Fibroblast of skin of left quadriceps (primary cell): ENCODE measurements at places on chromosomes 4 and X.

DNA sequence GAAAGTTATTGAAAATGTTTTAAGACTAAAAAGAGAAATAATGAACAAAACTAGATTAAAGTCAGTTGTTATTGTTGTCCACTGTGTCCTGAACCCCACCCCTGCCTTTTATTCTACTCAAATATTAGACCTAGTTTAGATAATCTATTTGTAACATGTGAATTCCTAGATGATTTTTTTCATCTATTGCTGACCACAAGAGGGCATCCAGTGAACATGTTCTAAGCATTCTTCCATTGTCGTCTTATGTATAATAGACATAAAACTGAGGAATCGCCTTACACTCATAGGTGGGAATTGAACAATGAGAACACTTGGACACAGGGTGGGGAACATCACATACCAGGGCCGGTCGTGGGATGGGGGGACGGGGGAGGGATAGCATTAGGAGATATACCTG, 36.4 kb upstream of the HPRT1 start:
- DNase-seq: peak; percentile 6

DNA sequence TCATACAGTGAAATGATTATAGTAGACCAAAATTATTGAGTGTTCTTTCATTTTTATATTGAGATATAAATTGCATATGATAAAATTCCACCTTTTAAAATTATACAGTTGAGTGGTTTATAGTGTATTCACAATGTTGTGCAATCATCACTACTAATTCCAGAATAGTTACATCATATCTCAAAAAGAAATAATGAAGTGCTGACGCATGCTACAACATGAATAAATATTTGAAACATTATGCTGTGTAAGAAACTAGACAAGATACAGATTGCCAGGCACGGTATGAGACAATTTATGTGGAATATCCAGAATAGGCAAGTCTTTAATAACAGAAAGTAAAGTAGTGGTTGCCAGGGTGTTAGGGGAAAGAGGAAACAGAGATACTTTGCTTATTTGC, 871.7 kb downstream of the FAM133A start:
- DNase-seq: no peak

DNA sequence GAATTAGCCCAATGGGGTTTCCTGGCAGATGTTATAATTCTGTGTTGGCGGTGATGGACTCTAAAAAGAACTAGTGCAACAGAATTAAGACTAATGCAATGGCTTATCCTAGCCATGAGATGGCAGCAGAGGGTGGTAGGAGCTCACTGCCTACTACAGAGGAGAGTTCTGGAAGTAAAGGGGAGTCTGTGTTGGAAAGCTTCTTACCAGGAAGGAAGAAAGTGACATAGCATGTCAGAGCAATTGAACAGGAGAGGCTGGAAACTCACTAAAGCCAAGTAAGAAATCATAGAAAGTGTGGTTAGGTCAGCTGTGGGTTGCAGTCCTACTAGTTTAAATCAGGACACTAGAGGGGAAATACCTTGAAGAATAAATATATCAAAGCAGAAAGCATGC, 6.3 kb upstream of the TRPC5OS start:
- DNase-seq: peak; percentile 15

GRCh38 chr4:7132730-7133582, 59.4 kb upstream of the SORCS2 start:
- no peak for DNase-seq

DNA sequence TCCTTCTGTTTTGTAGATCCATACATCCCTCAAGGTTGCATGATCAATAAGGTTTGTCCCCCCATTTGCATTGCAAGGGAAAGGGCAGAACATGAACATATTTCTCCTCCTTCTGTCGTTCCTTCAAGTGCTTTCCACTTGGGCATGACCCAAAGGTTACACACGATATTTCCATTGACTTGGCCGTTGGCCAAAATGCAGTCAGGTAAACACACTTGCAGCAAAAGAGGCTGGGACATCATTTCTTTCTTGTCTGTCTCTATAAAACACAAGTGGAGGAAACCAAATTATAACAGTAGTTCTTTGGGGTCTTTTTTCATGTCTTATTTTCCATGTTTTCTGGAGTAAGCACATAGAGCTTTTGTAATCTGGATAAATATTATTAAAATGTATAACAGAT, 156.1 kb downstream of the FRAS1 start:
- DNase-seq: no peak

DNA sequence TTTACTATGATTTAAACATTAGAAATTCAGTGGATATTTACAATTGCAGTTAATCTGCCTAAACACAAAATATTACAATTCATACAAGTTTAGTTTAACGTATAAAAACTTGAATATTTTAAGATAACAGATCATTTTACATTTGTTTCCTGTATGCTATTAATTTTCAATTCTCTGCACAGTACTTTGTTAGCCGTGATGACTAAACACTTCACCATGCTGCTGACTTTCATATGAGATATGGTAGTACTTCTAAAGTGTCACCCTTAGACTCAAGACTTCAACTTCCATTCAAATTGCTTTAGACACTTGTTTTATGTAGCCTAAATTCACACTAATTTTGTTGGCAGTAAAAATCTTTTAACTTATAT, 1646.4 kb upstream of the ADGRL3 start:
- peak; percentile 5 for DNase-seq

DNA sequence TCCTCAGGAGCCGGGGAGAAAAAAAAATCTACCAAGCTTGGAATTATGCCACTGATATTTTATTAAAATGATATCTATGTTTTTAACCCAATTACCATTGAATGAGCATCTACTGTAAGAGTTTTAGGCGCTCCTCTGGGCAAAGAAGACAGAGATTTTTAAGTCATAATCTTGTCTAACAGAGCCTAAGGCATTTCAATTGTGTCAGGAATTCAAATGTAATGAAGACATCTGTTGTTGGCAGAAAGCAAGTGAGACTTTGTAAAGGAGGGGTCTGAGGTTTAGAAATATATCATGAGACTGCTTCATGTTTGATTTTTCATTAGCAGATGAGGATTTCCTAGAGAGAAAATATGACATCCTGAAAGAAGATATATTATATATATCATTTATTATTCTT, 1158.1 kb downstream of the FSTL5 start:
- no peak for DNase-seq

- DNase-seq: no peak
These were observed 4.4 kb upstream of the INPP4B start for GRCh38 chr4:142850478-142850877.

DNA sequence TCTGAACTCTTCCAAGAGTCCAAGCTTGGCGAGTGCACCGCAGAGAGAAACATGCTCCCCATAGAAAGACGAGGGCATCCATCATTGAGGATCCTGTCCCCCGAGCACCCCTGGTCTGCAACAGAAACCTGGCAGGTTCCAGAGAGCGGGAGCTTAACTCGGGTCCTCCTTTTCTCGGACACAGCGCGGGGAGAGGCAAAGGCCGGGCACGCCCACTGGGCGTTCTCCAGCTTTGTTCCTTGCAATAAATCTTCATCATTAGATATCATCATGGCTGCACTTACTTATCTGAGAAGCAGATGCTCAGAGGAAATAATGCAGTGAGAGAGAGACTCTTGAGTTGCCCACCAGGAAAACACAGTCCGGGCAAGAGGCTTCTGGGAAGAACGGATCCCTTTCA, 90.1 kb upstream of the PSAPL1 start:
- no peak for DNase-seq

GRCh38 chr4:92968556-92968955, 664.8 kb downstream of the GRID2 start:
- peak; percentile 9 for DNase-seq

DNA sequence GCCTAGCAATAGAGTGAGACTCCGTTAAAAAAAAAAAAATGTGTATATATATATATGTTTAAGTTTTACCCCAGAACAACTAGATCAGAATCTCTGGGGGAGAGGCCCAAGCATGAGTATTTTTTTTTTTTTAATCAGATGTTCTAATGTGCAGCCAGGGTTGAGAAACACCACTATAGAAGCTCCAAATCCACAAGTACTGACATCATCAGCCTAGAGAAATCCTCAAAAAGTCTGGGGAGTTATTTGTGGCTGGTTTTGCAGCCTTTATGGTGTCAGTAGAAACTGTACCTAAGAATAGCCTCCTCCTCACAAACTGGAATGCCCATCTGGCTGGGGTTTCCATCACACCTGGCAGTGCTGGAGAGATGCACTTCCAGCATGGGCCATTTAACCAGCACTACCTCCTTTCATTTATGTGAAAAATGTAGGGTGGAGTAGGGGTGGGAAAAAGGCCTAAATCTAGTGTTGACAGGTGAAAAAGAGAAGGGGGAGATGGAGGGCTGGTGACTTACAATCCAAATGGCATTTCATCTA, 93.5 kb downstream of the CBLL2 start:
- DNase-seq: no peak

- DNase-seq: no peak
These were observed 3.6 kb downstream of the ANXA10 start for GRCh38 chr4:168095776-168096406.

DNA sequence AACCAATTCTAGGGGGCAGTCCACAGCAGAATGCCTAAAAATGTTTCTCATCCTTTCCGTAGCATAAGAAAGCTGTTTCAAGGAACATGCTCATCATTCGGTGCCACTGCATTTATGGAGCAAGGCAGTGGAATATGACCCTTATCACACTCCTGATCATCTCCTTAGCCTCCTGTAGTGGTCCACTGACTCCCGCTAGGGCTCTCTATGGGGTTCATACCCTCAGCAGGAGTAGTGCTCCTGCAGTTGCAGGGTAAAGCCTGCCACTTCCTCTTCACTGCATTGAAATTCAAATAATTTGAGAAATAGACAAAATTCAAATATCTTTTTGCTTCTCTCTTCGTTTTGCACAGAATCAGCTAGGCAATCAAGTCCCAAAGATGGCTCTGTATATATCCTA, 107.0 kb downstream of the NDST3 start:
- no peak for DNase-seq

DNA sequence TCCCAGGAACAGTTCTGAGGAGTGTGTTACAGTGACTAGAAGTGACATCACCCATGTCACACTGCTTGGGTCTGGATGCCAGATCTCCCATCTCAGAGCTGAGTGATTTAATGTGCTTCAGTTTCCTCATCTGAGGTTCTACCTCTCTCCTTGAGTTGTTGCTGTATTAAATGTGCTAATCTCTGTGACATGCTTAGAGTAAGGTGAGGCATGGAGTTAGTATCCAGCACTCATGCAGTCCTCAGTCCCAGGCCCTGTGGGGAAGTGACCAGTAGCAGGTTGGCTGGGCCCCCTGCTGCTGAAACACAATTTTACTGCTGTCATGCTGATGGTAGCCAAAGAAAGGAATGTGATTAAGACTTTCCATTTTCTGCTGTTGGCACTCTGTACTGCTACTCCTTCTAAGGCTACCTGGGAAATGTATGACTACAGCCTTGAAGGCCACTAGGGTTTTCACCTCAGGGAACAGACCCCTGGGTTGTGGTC, 639.6 kb downstream of the MID1IP1 start:
- no peak for DNase-seq

DNA sequence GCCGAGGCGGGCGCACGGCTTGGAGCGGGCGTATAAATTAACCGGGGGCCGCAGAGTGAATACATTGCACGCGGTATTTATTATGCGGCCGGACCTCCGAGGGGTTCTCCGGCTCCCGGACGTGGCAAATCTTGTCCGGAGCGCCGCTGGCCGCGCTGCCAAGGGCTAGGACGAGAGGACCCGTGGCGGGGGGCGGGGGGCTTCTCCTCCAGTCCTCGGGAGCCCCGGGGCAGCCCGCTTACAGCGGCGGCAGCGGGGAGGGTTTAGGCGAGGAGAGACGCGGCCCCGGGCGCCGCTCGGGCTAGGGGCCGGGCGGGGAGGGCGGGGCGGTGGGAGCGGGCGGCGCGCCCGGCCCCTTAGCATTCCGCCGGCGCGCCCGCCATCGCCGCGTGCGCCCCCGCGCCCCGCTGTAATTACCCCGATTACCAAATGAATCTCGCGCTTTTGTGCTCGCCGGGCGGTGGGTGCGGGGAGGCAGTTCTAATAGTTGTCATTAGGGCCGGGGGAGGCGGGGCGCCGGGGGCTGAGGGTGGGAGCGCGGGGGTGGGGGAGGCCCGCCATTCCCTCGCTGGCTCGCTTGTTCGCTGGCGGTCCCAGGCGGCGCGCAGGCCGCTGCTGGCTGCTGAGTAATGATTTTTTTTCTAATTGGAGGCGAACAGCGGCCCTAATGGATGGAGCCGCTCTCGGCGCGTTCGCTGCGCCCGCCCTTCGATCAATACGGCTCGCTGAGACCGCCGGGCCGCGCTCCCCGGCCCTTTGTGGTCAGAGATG, 276.6 kb downstream of the BCOR start:
- DNase-seq: no peak

- DNase-seq: no peak
These were observed 210.1 kb upstream of the CXCL13 start for GRCh38 chr4:77395481-77395880.

GRCh38 chr4:92339676-92340075, 35.9 kb downstream of the GRID2 start:
- DNase-seq: no peak

GRCh38 chr4:164304101-164304639, 449.8 kb upstream of the SMIM31 start:
- DNase-seq: no peak

- DNase-seq: no peak
These were observed 19.4 kb downstream of the SH3TC1 start for GRCh38 chr4:8218371-8219031.

- no peak for DNase-seq
These were observed 252.4 kb upstream of the CPEB2 start for GRCh38 chr4:14749910-14750309.

DNA sequence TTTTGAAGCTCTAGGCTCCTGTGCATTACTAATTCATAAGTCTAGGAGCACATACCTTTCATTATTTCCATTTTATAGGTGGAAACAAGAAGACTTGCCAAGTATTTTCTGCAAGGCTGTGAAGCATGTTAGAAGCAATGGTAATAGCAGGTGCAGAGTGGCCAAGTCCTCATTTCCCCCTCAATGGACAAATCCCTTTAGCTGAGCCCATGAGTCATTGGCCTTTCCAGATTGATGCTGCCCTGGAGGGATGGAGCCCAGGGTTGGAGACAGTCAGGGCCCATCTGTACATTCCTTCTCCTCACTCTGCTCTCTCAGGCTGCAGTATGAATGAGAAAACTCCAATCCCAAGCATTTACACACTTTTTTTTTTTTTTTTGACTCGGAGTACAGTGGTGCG, 6.6 kb downstream of the MGST2 start:
- no peak for DNase-seq

DNA sequence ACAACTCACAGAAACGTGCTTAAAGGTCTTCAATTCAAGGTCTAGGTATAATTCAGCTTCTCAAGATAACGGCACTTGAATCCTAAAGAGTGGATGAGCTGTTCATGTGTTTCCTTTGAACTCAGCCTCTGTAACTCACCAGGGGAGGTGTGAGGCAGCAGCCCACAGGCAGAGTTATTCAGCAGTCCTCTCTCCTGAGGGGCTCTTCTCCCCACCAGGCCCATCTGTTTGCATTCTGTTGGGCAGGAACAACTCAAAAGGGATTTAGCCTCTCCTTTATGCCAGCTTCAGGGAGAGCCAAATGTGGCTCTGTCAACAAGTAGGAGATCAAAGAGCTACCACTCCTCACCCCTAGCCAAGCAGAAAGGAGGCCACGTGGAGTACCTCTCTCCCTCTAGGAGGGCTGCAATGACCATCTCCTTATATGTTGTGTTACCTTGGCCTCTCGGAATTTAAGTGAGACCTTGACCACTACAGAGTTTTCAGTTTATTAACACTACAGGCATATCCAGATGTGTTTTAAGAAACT, 151.2 kb downstream of the SPATA18 start:
- no peak for DNase-seq

- no peak for DNase-seq
These were observed 121.0 kb upstream of the TEX13D start for GRCh38 chrX:124211312-124211942.

- DNase-seq: peak; percentile 52
These were observed 785 bp upstream of the EFNB1 start for GRCh38 chrX:68827848-68828624.

- DNase-seq: no peak
These were observed 73.3 kb downstream of the TAF1 start for GRCh38 chrX:71439420-71439819.
